Colonic mucosa (tissue), 4 donors: ENCODE measurements at places on chromosomes 16 and 17.
A peak's percentile ranks its signal among the peaks of the same experiment; 100 is the strongest.

- DNase-seq = no peak
These were observed 412.0 kb downstream of the SHISA9 start for GRCh38 chr16:13313351-13313750.

DNA sequence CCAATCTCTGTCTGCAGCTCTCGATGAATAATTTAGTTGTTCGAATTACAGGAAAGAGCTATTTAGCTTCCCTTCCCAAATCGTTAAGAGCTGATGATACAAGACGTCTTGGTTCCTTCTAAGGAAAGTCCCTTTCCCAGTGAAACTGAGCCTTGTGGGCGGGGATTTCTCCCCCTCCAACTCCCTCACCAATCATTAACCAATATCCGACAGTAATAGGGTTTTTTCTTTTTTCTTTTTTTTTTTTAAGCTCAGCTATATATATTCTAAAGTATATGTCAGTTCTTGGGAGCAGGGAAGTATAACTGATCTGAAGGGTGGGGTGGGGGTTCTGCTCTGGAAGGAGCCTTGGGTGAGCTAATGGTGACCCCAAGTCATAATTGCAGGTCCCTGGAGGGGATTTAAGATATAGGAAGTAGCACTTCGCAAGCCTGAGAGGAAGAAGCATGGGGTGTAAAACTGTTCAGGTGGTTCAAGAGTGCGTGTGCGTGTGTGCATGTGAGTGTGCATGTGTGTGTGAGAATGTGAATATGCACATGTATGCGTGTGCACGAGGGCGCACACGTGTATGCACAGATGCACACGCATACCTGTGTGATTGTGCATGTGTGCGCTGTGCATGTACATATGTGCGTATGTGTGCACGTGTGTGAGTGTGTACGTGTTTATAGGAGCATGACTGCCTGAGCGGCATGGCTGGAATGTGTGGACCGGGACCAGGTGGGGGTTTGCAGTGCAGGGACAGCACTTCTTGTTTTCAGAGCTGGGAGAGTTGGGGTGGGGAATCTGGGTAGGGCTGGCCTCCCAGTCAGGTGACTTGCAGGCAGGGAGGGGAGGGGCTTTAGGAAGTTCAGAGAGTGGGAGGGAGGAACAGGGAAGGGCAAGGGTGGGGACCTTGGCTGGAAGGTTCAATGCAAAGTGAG lies 42.7 kb downstream of the SOCS3 start:
- peak; percentile 94 for DNase-seq

DNA sequence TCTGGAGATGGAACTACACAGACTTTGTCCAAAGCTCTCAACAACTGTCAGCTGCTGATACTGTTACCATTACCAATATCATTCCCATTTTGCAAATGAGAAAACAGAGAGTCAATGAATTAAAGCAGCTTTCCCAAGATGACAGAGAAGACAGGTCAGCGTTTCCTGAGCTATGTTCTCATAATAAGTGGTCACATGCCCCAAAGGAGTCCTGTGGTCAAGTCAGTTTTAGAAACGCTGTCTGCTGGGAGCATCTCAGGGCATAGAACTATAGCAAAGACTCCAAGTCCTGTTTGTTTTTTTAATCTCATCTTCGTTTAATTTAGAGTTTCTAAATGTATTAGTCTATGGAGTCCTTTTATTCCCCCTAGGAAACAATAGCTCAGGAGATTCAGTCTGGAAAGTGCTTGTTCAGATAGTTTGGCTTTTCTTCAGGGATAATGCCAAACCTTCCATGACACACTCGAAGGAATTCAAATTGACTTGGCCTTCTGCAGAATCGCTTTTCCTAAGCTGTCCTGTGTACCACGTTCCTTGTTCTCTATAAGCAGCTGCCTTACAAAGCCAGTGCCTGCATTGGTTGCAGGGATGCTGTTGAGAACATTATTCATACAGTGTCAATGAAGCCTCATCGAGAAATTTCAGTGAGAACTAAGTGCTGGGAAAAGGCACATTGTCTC lies 12.1 kb downstream of the CCDC42 start:
- DNase-seq = no peak

- no peak for DNase-seq
These were observed 28.7 kb downstream of the CCR7 start for GRCh38 chr17:40536295-40537171.

- no peak for DNase-seq
These were observed 9.8 kb downstream of the CCDC42 start for GRCh38 chr17:8734876-8735275.

GRCh38 chr16:1870365-1871082 lies 1.4 kb downstream of the MEIOB start:
- DNase-seq = no peak

- no peak for DNase-seq
These were observed 23.4 kb downstream of the CYLD start for GRCh38 chr16:50765260-50765659.

- peak; percentile 40 for DNase-seq
These were observed 3.1 kb upstream of the SOX9 start for GRCh38 chr17:72117535-72118334.

DNA sequence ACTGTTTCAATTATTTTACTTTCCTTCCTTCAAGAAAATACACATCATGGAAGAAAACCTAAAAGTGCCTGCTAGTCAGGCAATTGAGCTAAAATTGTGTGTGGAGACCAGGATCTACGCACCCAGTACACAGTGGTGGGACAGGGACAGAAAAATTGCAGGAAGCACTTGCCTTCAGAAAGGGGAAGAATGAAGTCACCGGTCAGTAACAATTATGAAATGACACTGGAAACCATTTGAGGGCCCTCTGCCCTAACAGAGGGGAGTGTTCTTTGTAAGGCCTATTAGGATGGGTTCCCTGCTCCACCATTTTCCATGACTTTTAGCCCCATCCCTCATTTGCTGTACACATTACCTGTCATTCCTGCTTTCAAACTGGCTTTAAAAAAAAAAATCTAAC lies 4.5 kb upstream of the PHAF1 start:
- DNase-seq = no peak

DNA sequence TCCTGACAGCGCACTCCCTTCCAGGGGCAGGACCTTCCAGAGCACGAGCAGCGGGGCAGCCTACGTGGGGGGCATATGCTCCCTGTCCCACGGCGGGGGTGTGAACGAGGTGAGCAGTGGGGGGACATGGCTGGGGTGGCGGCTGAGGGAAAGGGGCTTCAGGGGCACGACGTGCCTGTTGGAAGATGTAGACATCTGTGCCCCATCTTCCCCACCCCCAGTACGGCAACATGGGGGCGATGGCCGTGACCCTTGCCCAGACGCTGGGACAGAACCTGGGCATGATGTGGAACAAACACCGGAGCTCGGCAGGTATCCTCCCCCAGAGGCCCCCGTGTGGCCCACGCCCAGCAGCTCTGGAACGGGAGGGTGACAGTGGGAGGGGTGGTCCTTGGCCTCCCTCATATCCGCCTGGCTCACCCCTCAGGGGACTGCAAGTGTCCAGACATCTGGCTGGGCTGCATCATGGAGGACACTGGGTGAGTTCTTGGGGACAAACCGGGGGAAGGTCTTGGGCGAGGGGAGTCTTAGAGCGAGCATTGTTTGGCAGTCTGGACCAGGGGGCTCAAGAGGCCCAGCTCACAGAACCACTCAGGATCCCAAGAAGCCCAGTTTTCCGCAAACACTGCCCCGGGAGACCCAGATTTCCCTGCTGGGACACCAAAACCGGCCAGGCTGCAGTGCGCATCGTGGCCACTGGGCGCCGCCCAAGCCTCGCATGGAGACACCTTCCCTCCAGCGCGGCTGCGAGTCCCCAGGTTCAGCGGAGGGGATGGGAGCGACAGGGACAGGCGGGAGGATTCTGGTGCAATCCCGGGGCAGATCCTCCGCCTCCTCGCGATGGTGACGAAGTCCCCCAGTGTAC lies 15.7 kb downstream of the ADAM11 start:
- DNase-seq = peak; percentile 95

GRCh38 chr17:78969865-78970264 lies 9.9 kb downstream of the LGALS3BP start:
- no peak for DNase-seq

DNA sequence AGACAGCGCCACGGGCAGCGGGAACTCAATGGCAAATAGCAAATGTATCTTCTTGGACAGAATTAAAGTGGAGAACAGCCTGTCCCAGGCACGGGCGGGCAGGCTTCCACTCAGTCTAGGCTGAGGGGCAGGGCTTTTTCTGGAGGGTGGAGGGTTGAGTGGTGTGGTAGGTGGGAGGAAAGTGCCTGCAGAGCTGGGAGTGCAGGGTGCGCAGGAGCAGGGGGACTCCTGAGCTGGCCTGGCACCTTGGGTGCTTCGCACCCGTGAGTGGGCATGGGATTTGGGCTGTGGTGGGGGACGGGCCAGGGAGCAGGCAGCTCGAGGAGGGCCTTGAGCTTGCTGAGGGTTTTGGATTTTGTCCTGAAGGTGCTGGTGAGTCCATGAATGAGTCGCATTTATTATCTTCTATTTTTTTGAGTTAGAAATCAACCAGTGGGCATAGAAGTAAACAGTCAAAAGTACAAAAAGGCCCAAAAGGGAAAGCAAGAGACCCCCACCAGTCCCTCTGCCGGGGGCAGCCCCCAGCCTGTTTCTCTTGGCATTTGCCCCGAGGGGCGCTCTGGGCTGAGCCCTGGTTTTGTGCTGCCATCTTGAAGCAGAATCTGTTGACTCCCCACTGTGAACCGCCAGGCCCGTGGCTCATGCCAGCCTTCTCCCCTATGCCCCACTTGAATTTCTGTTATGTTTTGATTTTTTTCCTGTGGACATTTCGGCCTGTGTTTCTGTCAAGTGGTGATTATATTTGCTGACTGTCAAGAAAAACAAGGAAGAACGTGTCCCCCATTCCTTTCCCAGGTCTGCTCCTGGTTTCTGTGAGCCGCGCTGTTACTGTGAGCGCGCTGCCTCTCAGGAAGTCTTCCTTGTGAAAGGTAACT lies 8.2 kb downstream of the ADORA2B start:
- no peak for DNase-seq
